CD4-positive, alpha-beta T cell treated with Interleukin-15 for 4 hours (primary cell): ENCODE measurements at places on chromosomes 7 and 10.

DNA sequence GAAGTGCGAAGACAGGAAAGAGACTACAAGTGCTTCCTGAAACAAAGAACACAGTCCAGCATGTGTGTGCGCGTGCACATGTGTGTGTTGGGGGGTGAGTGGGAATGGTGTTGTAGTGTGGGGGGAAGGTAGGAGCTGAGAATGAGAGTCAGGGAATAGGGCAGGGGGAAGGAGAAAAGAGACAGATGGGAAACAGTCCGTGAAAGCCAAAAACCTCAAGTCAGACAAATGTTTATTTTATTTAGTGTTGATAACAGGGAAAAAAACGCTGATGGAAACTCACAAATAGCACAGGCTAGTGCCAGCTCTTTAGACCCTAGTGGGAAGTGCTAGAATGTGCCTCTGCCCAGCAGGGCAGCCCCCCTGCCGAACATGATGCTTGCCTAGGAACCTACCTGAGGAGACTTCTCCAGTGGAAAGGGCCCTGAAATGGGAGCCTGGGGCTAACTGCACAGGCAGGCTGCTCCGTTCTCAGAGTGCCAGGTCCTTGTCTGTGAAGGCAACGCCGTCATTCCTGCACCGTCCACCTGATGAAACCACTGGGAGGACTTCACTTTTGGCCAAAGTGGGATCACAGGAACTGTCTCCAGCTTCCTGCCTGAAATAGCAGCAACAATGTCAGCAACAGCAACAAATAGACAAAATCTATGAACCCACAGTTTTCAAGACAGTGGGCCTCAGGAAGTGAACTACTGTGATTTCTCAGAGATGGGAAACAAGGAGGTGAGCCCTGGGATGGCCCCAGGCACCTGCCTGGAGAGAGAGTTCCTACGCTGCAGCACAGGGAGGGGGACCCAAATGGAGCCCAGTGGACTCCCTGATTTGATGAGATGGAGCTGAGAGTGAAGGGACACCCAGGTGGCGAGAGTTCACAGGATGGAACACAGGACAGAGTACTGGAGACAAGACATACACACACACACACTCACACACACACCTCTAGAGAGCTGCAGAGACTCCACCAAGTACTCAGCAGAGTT is 379.7 kb downstream of the RPS24 start:
- DNase-seq = no peak

GRCh38 chr10:62054408-62054807 is 152.9 kb downstream of the ARID5B start:
- no peak for DNase-seq

- DNase-seq = no peak
Observed at GRCh38 chr7:151228024-151228866, 1.2 kb upstream of the ABCF2 start.

- no peak for DNase-seq
Observed at GRCh38 chr10:61452151-61452651, 980 bp downstream of the TMEM26 start.

DNA sequence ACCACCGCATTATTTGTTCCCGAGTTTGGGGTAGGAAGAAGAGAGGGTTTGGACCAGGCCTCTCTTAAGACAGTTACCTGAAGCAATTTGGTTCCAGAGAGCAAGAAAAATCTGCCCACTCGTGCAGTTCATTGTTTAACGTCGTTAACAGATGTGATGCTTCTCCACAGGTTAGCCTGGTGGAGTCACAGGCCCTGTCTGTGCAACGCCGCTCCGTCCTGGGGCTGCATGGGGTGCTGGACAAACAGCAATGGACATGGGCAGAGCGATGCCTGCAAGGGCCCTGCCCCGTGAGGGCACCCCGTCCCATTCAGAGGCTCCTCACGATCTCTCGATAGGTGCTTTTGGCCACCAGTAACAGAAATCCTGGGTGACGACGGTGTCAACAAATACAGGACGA is 9.7 kb downstream of the FOXL3 start:
- no peak for DNase-seq

- DNase-seq = no peak
Observed at GRCh38 chr10:122347170-122347841, 27.2 kb upstream of the PLEKHA1 start.

DNA sequence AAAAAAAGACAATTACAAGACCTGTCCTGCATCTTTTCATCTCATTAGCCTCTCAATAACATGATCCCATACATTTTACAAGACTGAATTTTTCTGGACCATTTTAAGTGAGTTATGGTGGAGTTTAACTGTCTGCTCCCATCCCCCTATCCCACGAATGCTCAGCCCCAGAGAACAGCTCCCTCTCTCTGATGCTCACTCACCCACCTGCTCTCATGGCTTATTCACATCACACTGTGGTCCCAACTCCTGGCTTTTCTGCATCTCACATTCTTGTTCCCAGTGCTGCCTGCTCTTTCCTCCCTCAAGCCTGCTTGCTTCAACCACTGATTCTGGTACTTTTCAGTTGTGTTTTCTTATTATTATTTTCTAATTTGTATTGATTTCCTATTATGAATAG is 20.4 kb upstream of the CCSER2 start:
- DNase-seq = no peak

DNA sequence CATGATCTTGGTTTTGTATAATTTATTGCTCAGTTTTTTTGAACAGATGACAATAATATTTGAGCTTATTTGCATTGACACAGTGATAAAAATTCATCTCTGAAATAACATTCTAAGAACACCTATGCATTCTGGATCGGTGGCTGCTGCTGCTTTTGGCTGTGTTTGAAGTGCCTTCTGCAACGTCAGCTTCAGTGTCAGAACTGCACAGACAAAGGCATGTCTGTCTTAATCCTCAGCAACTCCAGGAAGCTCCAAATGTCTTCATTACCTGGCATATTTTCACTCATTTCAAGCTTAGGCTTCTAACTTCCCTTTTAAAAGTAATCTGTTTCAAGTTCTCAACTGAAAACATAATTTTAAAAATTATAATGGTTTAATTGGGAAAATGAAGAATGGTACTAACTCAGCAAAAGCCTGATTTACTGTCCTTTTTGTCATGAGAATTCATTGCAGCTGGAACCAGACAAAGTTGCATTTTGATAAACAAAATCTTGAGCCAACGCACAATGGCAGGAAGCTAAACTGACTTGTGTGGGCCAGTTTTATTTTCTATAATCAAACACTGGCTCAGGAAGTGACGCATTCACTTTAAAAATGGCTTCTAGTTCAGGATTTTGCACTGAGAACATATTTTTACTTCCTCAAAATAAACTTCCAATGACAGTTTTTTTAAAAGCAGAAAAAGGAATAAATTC is 38.7 kb downstream of the NPS start:
- DNase-seq = no peak

DNA sequence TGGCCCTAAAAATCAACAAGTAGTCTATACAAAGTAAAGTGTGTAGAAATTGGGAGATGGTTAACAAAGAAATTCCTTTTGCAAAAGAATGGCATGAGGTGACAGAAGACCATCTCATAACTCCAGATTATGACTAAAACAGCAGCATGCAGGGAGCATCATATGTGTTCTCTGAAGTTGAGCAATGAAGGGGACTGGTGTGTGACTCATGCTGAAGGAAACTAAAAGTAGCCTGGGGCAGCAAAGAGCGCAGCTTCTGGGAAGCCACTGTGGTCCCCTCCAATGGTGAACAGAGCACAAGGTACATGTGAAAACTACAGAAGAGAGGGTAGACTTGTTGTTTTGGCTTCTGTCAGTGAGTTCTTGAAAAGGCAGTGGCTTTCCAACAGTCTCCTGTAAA is 133.4 kb downstream of the MACC1 start:
- DNase-seq = no peak

DNA sequence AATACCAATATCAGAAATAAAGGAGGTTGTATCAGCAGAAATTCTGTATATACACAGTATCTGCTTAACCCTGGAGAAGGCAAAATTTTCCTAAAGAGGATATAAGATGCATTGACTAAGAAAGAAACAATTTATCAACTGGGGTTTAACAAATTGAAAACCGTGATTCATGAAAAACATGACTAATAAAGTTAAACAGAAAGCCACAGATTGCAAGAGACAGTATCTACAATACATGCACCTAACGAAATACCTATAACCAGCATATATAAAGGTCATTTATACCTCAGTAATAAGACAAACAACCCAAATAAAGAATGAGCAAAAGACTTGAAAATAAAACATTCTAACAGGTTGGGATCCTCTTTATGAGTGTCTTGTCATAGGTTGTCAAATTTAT is 101.8 kb downstream of the IQUB start:
- no peak for DNase-seq

DNA sequence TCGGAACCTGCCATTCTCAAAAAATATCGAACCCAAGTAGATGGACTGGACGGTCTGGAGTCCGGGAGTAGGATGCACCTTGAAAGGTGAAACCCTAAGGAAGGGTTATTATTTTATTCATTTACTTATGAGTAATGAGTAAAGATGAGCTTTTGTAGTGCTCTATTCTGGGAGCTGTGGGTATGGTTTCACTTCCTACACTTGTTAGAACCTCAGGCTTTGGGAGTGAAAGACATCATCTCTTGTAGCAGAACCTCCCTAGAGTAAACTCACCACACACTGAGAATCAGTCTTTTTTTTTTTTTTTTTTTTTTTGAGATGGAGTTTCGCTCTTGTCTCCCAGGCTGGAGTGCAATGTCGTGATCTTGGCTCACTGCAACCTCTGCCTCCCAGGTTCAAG is 389.4 kb upstream of the AUTS2 start:
- no peak for DNase-seq

DNA sequence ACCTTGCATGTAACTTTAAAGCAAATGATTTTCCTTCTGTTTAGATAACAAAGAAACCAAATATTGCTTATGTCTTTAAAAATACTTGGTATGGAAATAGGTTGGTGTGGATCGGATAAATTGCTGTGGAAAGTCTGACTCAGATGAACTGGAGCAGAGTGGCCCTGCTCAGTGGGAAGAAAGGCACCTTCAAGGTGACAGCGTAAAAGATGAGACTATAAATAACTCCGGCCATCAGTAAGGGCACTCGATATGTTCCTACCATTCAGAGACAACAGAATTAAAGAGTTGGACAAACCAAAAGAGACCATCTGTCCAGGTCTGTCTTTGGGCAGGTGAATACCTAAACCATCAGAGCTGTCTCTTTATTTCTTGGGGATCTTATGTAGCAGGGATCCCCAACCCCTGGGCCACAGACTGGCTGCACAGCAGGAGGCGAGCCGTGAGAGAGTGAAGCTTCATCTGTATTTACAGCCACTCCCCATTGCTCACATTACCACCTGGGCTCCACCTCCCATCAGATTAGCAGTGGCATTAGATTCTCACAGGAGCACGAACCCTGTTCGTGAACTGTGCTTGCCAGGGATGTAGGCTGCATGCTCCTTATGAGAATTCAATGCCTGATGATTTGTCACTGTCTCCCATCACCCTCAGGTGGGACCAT is 357.1 kb downstream of the PRPF18 start:
- DNase-seq = no peak

GRCh38 chr7:155793720-155794119 is 18.5 kb downstream of the SHH start:
- no peak for DNase-seq

DNA sequence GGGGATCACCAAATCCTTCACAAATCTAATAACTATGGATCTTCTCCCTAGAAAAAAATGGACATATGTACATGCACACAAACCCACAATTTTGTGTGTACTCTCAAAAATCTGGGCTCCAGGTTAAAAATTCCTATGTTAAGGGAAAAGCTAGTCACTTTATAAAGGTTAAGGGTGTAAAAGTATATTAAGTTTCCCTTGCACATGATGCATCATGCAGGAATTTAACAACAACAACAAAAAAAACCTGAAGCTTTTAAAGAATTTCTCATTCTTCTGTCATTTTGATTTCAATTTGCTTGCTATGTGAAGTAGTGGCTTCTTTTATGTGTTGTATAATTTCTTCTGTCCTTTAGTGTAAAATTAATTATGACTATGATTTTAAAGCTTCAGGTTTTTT is 123.7 kb downstream of the CNOT4 start:
- DNase-seq = no peak

- no peak for DNase-seq
Observed at GRCh38 chr10:102505462-102506115, 1.8 kb downstream of the SUFU start.

DNA sequence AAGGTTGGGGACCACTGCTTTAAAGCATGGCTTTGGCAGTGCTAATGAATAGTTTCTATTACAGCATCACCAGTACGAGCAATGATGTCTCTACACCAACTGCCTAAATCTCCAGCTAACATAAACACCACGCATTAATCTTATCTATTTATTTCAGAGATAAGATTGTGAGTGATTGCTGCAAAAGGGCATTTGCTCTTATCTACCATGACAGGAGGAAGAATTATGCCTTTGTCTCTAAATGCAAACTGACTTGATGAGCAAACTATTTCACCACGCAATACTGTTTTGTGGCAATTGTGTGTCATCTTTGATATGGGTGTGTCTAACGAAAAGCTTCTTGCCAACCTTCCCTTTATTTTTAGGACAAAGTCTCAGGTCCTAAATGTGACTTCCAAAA is 684.9 kb downstream of the SORCS1 start:
- no peak for DNase-seq

- no peak for DNase-seq
Observed at GRCh38 chr10:24493165-24493564, 230.5 kb downstream of the ARHGAP21 start.

DNA sequence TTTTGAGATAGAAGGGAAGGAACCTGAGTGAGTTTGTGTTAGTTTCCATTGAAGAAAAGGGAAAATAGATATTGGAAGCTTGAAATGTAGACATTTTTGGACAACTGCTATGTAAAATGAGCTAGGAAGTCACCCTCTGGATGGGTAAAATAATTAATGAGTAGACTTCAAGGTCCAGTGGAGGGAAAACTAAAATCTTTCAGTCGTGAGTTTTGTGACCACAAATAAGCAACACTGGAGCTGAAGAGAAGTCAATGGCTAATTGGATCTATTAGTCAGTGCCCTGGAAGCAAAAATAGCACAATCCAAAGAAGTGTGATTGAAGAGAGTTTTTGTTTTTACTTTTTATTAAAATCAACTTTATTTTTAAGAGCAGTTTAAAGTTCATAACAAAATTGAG is 123.4 kb downstream of the MYO3A start:
- DNase-seq = no peak

- DNase-seq = no peak
Observed at GRCh38 chr7:117827862-117828261, 45.4 kb downstream of the CTTNBP2 start.
